ENCODE measurements at places on chromosomes 5 and 9.

GRCh38 chr5:124446120-124446519 lies 300.3 kb downstream of the ZNF608 start:
- DNase-seq: no peak

DNA sequence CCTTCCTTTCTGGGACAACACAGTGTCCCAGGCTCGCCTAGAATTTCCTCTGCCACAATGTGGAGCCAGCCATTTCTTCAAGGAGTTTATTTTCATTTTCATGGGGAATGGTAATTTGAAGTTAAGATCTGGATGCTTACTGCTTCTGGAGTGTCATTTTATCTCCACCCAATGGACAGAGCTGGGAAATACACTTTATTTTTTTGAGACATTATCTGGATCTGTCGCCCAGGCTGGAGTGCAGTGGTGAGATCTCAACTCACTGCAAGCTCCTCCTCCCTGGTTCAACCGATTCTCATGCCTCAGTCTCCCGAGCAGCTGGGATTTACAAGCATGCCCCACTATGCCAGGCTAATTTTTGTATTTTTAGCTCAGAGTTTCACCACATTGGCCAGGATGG lies 12.7 kb upstream of the THG1L start:
- DNase-seq: no peak

GRCh38 chr9:33197279-33198152 lies 30.4 kb upstream of the B4GALT1 start:
- DNase-seq: no peak

GRCh38 chr5:17604951-17605350 lies 968 bp downstream of the TAF11L11 start:
- no peak for DNase-seq

GRCh38 chr5:95644351-95645042 lies 2.1 kb upstream of the RFESD start:
- no peak for DNase-seq

- DNase-seq: no peak
Observed at GRCh38 chr5:88034520-88034919, 234.1 kb downstream of the TMEM161B start.

DNA sequence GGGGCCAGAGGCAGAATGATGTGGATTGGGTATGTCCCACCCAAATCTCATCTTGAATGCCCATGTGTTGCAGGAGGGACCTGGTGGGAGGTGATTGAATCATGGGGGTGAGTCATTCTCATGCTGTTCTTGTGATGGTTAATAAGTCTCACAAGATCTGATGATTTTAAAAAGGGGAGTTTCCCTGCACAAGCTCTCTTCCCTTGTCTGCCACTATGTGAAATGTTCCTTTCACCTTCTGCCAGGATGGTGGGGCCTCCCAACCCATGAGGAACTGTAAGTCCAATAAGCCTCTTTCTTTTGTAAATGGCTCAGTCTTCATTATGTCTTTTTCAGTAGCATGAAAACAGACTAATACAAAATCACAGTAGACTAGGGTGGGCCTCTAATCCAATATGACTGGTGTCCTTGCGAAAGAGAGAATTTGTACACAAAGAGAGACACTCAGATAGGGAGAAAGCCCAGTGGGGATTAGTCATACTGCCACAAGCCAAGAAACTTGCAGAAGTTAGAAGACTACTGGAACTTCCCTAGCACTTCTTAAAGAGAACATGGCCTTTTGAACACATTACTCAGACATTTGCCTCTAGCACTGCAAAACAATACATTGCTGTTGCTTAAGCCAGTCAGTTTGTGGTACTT lies 68.4 kb downstream of the ANXA1 start:
- no peak for DNase-seq

- DNase-seq: no peak
Observed at GRCh38 chr5:174589599-174589998, 134.8 kb upstream of the MSX2 start.

GRCh38 chr9:92754091-92754745 lies 10.4 kb downstream of the BICD2 start:
- DNase-seq: no peak

DNA sequence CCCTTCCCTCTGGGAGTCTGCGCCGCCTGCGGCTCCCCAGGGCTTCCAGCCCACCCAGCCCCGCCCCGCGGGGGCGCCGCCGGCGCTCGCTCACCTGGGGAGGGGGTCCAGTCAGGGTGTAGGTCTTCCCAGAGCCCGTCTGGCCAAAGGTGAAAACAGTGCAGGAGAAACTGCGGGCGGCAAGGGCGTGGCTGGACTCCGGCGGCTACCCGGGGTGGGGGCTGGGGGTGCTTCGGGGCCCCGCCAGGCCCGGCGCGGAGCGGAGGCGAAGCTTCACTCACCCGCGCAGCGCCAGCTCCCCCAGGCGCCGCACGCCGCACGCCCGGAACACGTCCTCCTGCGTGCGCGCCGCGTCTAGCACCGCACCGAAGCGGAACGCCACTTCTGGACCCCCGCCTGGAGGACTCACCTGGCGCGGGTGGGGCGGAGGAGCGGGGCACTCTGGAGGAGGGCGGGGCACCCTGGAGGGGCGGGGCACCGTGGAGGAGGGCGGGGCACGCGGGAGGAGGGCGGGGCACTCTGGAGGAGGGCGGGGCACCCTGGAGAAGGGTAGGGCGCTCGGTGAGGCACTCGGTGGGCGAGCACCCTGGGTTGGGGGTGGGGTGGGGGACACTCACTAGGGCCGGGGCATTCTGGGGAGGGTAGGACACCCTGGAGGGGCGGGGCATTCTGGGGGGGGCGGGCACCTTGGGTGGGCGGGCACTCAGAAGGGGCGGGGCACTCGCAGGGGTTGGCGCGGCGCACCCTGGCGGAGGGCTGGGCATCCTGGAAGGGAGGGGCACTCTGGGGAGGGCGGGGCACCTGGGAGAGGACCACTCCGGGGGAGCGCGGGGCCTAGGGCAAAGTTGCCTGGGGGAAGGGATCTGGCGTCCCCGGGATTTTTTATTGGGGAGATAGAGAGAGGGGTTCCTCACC lies 814 bp downstream of the KIF12 start:
- no peak for DNase-seq

DNA sequence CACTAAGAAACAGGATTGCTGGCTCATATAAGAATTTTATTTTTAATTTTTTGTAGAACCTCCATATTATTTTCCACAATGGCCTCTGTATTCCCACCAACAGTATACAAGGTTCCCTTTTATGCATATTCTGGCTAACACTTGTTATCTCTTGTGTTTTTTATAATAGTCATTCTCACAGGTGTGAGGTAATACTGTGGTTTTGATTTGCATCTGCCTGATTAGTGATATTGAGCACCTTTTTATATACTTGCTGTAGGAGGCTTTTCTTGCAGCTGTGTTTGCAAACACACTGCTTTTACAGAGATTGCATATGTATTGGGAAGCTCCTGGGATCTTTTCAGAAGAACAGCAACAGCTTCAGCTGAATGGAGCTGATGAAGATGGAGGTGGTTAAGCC lies 164.8 kb downstream of the DEPDC1B start:
- no peak for DNase-seq

DNA sequence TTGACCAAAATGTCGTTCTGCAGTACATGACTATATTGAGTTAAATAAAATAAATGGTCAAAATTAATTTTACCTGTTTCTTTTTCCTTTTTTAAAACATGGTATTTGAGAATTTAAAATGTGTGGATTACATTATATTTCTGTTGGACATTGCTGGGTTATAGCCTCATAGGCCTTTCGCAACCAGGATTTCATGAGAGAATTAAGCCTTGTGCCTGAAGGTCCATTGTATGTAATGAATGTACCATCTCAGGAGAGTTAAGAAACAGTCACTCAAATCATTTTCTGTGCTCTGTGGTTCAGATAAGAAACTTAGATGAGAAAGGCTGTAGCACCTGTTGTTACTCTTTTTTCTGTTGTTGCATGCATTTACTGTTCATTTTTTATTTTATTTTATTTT lies 103.5 kb downstream of the ANGPTL2 start:
- DNase-seq: no peak

DNA sequence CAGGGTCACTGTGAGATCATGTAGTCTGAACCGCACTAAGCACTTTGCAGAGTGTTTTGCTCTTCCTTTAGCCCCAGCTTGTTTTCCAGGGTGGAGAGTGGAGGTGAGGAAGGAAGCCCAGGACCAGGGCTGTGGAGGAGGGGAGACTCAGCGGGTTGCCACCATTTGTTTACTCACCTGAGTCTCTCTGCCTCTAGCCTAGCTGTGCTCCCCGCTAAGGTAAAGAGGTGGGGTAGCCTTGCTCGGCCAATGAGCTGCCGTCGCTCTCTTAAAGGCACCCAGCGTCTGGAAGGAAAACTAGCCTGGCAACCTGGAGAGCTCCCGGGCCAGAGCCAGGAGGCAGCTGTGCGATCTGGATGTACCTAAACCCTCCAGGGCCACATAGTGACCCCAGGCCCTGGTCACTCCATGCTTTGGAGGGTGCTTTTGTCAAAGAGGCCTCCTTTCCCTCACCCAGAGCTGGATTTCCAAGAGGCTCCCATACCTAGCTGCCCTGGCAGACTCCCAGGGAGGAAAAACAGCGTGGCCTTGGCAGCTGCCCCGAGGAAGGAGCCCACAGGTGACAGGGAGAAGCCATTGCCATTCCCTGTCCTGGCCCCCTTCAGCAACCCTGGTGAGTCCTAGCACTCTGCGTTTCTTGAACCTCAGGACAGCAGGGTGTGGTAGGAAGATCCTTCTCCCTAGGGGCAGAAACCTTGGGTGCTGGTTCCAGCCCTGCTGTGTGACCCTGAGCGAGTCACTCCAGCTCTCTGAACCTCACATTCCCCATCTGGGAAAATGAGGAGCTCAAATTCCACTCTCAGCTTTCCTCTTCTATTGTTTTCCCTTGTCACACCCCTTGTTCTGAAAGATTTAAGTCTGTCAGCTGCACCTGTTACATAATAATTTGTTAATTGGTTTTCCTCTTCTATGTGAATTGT lies 42.4 kb upstream of the LARP1 start:
- DNase-seq: no peak

GRCh38 chr9:14271093-14271673 lies 42.8 kb downstream of the NFIB start:
- DNase-seq: no peak

GRCh38 chr5:36908544-36909260 lies 32.1 kb downstream of the NIPBL start:
- no peak for DNase-seq

DNA sequence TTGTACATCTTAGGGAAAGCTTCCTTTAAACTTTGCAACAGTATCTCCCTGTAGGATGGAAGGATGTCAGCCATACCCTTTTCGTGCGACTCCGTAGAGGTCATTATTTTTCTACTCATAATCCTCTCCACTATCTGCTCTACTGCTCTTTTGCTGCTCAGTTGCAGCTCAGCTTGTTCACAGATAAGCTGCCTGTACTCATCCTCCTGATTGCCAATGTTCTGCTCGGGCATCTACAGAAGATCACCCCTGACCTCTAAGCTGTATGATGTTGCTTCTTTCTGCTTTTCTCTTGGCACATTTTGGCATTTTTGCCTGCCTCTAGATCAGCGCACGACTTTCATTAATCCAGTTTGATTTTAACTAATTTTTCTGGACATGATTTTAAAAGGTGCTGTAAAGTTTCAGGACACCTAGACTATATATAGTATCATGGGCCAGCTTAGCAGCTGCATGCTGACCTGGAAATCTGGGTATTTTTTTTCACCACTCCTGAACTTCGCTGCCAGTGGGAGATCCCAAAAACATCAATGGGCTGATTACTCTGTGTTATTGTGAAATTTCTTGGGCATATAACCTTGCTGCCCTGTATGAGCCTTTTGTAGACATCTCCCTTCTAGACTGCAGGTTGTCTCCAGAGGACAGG lies 131.2 kb upstream of the ZNF608 start:
- no peak for DNase-seq

DNA sequence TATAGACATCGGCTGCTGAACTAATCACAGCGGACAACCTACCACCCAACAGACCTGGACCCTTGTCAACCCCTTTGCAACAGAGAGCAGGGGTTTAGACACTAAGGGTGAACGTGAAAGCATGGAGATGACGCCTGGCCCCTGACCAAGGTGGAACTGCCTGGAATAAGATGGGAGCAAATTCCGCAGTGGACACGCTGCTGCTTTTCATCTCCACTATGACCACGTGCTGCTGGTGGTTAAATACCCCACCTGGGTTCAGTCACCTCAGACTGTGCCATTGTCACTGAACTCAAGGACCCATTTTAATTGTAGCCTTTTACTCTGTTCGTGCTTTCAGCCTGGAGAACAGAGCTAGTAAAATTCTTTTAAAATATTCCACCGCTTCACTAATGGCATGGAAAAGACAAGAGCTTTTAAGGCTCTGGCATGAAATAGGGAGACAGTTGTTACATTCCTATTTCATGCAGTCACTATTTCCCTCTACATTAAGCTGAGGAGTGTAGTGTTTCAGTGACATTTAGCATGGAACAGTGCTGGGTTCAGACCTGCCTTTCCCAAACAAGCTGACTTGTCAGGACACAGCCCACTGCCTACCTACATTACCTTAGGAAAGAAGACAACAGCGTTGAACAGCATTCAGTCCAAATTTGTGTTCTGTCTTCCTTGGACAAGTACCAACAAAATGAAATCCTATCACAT lies 96.8 kb downstream of the ANKRD18B start:
- DNase-seq: no peak
